Stimulated activated CD8-positive, alpha-beta memory T cell treated with anti-CD3 and anti-CD28 coated beads, Interleukin-12 subunit alpha, Interleukin-12 subunit beta, amount 100 ng/mL, for 4 hours (primary cell): ENCODE measurements at places on chromosomes 12 and 14.

DNA sequence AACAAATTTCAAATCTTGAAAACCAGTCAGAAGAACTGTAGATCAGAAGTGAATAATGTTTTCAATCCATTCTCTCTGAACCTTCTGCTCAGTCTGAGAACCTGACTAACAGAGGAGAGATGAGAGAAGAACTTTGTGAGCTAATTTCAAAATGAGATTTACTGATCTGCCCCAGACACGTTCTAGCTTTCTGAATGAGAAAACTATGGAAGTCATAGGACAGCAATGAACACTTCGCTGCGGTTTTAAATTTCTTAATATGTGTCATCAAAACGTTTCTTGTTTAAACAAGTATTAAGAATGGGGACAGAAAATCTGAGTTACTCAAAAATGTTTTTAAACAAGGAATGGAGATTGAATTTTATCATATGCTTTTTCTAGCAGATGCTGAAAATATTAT lies 66.6 kb upstream of the FAR2 start:
- DNase-seq: no peak

DNA sequence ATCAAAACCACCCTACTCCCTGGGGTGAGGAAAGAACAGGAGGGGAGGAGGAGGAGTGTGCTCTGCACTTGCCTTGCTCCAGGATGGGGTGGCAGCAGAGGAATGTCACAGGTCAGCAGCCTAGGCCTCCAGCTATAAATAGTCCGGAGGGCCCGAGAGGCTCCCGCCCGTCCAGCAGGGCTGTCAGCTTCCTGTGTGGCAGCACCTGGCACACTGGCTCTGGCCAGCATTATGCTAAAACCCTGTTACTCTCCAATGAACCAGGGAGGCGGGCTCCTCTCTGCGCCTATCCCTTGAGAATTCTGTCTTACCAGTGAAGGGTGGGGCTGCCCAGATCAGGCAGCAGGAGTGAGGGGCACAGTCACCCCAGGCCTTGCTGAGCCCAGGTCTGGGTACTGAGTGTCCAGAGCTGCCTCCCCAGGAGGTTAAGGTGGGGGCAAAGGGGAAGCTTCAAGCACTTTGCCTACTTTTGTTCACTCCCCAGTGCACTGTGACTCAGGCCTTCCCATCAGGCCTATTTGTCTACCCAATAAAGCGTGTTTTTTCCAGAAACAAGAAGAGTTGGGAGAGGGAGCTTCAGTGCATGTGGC lies 1.2 kb upstream of the COX14 start:
- no peak for DNase-seq

GRCh38 chr12:3168223-3169221 lies 91.3 kb downstream of the TSPAN9 start:
- no peak for DNase-seq

DNA sequence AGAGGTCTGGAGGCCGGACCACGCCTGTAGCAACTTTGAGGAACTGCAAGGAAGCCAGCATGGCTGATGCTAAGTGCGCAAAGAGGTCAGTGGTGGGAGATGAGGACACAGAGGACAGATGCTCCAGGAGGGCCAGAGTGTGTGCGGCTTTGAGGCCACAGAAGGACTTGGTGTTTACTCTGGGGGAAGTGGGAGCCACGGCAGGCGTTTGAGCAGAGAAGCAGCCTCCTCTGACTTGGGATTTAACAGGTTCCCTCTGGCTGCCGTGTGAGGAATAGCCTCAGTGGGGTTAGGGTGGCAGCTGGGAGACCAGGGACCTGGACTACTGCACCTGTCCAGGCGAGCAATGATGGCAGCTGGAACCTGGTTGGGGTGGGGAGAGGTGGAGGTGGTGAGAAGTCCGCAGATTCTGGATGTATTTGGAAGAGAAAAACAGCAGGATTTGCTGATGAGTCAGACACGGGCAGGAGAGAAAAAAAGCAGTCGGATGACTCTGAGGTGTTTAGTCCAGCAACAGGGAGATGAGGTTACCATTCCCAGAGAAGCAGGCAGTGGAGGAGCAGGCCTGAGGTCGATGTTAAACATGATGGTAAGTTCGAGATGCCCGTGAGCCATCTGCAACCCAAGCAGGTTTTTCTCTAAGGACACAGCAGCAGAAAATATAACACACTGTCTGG lies 143.5 kb downstream of the SCARB1 start:
- DNase-seq: no peak

- DNase-seq: no peak
Observed at GRCh38 chr12:3335078-3335487, 155.9 kb upstream of the PRMT8 start.

DNA sequence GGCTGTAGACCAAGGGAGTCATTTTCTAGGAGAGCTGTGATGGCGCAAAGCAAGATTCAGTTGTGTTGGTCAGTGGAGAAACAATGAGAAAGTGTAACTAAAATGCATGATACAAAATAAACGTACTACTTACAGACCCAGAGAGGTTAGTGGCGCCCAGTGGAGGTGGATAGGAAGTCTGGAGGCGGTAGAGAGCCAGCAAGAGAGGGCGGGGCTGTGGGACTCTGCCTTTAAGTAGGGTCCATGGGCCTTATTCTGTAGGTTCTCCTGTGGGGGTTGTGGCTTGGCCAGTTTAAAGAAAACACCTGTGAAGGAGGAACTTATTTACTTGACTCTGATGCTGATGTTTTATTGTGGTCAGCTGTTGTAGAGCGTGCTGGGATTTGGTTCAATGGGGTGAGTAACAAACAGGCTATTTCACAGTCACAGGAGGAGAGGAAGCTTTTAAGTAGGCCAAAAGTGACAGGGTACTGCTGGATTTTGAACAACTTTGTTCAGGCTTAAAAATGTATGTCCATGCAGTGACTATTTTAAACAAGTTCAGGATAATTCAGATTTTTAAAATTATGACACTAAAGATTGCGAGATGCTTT lies 1097.7 kb downstream of the TMTC2 start:
- DNase-seq: no peak

DNA sequence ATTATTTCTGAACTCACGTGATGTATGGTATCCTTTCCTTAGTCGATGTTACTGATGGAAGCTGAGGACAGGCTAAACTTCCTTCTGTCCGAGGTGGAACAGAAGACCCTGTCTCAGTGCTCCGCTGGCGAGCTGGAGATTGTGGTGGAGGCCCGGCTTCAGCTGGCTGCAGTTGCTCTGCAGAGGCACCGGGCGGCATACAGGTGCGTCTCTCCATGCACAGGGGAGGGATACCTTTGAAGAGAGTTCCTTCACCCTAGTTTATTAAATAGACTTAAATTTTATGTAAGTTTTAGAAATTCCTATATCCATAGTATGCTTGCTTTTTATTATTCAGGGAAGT lies 186.7 kb upstream of the NEDD1 start:
- no peak for DNase-seq

DNA sequence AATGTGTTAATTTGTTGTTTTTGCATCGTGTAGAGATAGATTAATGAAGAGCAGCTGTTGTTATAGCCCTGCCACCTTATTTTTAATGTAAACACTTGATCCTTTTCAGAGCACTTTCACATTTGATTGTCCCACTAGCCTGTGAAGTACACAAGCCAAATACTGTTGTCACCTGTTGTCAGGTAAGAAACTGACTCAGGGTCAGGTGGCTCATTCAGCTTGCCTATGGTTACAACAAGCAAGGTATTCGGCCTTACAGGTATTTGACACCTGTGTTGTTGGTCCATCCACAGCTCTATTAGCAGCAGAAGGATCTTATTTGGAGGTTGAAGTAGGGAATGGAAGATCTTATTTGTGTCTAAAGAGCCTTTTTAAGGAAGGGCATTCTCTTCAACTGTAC lies 108.9 kb downstream of the GPR135 start:
- DNase-seq: no peak

DNA sequence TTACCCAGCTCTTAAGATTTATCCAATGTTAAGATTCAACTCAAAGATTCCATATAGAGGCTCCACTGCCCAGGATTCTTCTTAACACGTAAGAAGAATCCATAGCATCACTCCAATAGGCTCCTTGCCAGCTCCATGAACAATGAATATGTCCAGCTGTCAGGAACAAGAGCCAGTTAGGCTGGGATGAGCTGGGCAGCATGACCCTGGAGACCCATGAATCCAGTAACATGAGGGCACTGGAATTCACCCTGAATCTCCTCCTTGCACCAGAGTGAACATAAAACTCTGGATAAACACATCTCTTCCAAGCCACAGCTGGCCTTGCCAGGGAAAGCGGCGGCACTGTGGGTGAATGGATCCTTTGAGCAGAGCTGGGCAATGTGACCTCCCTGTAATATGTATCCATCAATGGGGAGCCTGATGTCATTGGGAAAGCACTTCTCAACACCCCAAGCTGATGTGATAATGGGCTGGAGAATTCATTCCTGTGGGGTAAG lies 24.4 kb upstream of the TC2N start:
- DNase-seq: no peak

- no peak for DNase-seq
Observed at GRCh38 chr14:77088219-77088618, 9.8 kb upstream of the CIPC start.

DNA sequence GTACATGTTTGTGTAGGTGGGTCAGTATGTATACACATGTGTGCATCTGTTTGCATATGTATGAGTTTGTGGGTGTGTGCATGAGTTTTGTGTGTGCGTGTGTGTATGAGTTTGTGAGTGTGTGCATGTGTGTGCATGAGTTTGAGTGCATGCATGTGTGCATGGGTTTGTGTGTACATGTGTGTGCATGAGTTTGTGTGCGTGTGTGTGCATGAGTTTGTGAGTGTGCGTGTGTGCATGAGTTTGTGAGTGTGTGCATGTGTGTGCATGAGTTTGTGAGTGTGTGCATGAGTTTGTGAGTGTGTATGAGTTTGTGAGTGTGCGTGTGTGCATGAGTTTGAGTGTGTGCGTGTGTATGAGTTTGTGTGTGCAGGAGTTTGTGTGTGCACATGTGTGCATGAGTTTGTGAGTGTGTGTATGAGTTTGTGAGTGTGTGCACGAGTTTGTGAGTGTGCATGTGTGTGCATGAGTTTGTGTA lies 61.5 kb downstream of the FZD10 start:
- DNase-seq: no peak

DNA sequence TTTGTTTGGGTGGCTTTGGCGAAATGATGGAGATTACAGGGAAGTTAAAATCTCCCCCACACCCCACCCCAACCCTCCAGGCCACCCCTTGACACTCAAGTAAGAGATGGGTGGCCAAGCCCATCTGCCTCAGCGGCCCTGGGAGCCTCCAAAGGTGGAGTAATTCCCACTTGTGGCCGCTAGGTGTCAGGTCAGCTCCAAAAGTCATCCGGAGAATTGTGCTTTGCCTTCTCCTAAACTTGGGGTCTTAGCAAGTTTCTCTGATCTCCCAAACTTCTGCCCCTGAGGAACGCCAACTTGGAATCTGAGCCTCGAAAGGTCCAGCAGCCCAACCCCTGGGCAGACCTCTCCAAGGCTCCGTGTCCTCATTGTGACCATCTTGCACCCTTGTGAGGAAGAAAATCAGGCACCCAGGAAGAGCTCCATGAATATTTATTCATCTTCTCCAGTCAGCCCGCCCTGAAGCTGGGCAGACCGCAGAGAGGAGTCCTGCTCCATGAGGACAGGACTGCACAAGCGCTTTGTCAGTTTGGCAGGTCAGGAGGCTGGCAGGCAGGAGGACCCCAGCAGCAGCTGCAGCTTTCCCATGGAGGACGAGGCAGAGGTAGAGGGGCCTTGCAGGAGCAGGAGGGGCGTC lies 46.7 kb downstream of the LRRC74A start:
- peak; percentile 26 for DNase-seq

DNA sequence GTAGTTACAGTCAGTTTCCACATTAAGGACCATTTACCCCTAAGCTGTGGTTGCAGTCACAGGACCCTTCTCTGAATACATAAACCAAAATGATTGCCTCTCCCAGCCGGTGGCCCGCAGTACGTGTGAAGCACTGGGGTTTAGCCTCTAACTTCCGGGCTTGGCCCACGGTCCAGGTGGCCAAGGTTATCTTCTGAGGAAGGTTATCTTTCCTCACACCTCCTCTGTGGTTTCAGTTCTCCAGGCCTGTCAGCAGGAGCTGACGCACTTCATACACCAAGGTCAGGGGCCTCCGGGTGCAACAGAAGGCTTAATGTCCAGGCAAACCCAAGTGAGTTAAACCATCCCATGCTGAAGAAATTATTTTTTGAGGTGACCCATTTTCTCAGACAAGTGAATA lies 291.0 kb upstream of the FKBP4 start:
- DNase-seq: no peak

GRCh38 chr12:13559318-13559978 lies 362.9 kb downstream of the EMP1 start:
- no peak for DNase-seq

DNA sequence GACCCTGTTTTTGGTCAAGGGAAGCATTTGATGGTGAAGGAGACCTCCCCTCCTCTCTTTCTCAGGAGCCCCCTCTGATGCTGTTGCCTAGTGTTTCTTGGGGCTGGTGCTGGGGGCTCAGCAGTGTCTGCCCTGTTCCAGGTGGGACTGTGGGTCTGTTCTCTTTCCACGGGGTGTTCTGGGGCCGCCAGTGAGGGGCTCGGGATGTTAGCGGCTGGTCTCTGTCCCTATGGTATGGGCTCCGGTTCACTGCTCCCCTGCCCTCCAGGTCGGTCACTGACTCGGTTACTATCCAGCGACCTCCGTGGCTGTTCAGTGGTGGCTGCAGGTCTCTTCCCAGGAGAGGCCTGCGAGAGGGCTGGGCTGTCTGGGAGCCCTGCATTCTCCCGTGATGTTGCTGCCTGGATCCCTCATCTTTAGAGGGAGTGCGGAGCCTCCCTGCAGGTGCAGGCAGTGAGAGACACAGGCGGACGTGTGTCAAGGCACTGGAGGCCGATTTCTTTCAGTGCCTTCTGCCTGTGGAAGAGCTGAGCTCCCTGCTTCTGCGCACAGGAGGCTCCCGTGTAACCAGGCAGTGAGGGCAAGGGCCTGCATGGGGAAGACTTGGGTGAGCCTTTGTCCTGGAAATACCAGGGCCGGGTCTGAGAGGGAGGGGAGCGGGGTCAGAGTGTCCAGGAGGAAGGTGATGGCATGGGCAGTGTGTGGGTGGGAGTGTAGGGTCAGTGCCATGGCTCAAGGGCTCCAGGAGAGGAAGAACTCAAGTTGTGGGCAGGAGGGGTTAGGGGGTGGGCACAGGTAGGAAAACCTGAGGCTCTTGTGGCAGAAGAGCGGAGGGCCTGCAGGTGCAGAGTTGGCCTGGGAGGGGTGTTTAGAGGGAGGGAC lies 362.6 kb downstream of the TMEM121 start:
- DNase-seq: no peak

GRCh38 chr14:45902241-45902640 lies 649.2 kb upstream of the MIS18BP1 start:
- no peak for DNase-seq

GRCh38 chr12:93793983-93794382 lies 116.8 kb downstream of the CRADD start:
- DNase-seq: no peak
